ENCODE measurements at places on chromosomes 13 and 19. TPM values are rescaled to one million over a fixed set of nuclear protein-coding genes. Genes with fewer than 3 reads are reported as not detected.

GRCh38 chr13:61255040-61255796 lies 160.4 kb downstream of the PCDH20 start:
- H3K36me3 ChIP-seq, result no peaks in the 10 kb centered on the region
- no peak overlapping the region for H3K27ac ChIP-seq
- H3K4me1 ChIP-seq, result no peaks in the 10 kb centered on the region
- no peak for DNase-seq

Gene CASP14
- not detected for total RNA-seq

Gene C1QTNF9B
- not detected for total RNA-seq

Gene ZNF525
- 24.2 TPM for total RNA-seq

DNA sequence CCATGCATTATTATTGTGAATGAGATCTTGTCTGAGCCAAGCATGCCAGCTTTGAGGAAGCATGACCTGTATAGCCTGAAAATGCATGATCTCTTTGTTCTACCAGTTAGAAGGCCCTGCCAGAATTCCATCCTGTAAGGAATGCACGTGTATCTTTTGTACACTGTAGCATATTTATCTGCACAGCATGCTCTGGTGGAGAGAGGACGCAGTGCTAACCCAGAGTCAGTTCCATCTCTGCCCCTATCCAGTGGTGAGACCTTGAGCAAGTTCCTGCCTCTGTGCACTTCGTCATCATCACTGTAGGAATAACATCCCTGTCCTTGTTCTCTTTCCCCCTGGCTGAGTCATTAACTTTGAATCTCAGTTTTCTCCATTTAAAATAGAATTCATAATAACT lies 233.8 kb downstream of the SLC7A1 start:
- H3K27me3 ChIP-seq, result no peaks in the 10 kb centered on the region
- no peak overlapping the region for H3K4me3 ChIP-seq
- H3K27ac ChIP-seq, result no peak overlapping the region
- no peaks in the 10 kb centered on the region for H3K4me1 ChIP-seq
- no peaks in the 10 kb centered on the region for H3K36me3 ChIP-seq
- no peak for DNase-seq

- no peaks in the 10 kb centered on the region for H3K36me3 ChIP-seq
- peak overlapping the region; percentile 76 for H3K27ac ChIP-seq
- H3K4me3 ChIP-seq, result peak overlapping the region; percentile 81
- DNase-seq, result no peak
- no peaks in the 10 kb centered on the region for H3K27me3 ChIP-seq
- peaks cover 16% of the 10 kb centered on the region for H3K4me1 ChIP-seq
Observed at GRCh38 chr19:17555929-17556813, 722 bp downstream of the COLGALT1 start.

GRCh38 chr19:13008926-13009787 lies 13.9 kb downstream of the NFIX start:
- H3K27me3 ChIP-seq, result peaks cover 26% of the 10 kb centered on the region
- DNase-seq, result no peak
- H3K36me3 ChIP-seq, result no peaks in the 10 kb centered on the region
